ENCODE measurements at places on chromosomes 5 and 9.

- DNase-seq, result no peak
These were observed 1.3 kb upstream of the DMRT2 start for GRCh38 chr9:1048811-1049210.

DNA sequence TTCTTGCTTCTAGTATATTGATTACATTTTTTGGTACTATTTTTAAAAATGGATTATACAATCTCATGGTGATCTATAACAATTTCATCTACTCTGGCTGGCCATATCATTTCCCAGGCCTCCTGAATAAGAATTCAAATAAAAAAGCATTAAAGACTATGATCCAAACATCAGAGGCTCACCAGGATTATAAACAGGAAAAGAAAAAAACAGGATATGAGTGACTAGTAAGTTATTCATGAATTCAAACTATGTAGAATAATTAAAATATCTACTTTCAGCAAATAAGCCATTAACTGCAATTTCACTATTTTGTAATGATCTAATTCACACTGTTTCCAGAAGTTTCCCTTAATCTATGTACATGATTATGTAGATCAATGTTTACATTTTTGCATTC lies 293.1 kb upstream of the CDH6 start:
- no peak for DNase-seq

DNA sequence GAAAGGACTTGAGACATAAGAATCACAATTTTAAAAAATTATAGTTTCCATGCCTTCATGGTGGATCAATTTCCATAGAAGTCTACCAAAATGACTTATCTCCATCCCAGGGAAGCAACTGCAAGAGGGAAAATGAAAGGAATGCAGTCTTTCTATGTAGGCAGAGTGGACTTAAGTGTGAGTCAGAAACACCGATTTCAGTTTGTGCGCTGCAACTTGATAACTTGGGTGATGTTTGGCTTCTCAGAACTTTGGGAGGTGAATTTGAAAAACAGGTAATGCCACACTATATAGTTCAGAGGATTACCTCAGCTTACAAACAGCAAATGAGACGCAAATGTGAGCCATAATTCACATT lies 708 bp upstream of the CSNK1G3 start:
- no peak for DNase-seq

DNA sequence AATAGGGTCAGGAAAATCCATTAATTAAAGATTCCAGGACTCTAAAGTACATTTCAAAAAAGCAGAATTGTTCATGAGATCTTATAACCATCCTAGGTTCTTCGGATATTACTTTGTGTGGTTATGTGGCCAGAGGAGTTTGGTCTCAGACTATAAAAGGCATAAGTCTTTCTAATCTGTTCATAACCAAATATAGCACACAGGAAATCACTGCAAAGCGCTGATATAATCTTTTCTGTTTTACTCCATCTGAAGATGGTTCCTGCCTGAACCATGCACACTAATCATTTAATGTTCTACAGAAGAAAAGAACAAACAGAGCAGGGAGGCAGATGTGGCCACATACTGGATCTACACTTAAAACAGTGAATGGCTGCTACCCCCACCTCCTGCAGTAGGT lies 182.8 kb downstream of the SEMA5A start:
- DNase-seq, result no peak

- no peak for DNase-seq
These were observed 53.4 kb upstream of the RPS23 start for GRCh38 chr5:82331557-82331956.

- DNase-seq, result no peak
These were observed 77.1 kb upstream of the CNTLN start for GRCh38 chr9:17057729-17058128.

GRCh38 chr9:129669141-129669718 lies 3.8 kb downstream of the PRRX2 start:
- no peak for DNase-seq

GRCh38 chr9:137494104-137494544 lies 35.0 kb upstream of the NSMF start:
- no peak for DNase-seq

- no peak for DNase-seq
These were observed 3.1 kb upstream of the FAM120AOS start for GRCh38 chr9:93456504-93456903.

DNA sequence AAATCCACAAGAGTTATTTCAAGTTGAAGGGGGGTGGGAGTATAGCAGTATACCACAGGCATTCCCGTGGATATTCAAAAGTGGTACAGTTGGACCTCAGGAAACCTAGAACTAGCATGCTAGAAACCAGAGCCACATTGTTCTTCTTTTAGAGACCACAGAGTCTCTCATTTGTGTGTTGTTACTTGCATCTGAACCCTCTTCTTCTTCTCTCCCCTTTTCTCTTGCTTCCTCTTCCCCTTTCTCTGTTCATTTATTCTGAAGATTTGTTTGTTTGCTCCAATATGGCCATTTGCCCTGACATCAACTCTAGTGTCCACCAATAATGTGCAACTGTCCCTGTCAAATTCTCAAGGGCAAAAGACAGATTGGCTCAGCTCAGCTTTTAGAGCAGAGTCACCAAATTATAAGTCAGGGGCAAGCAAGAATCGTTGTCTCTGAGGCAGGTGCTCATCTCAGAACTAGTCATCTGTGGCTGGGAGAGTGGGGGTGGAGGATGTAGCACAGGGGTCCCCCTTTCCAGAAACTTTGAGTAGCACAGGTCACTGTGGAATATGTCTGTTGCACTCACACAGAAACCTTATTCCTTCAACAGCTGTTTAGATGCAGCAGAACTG lies 321.1 kb downstream of the ARRDC3 start:
- no peak for DNase-seq

Measured in coronary artery (tissue), 2 donors.